ENCODE measurements at places on chromosomes 7 and 10. TPM values are rescaled to one million over a fixed set of nuclear protein-coding genes. Genes with fewer than 3 reads are reported as not detected.

AKR1C4 gene
- total RNA-seq = not detected

- no peak for DNase-seq
These were observed 327 bp upstream of the FIS1 start for GRCh38 chr7:101245147-101245668.

- peak; percentile 15 for DNase-seq
These were observed 190.9 kb downstream of the RNLS start for GRCh38 chr10:88392222-88392621.

DNA sequence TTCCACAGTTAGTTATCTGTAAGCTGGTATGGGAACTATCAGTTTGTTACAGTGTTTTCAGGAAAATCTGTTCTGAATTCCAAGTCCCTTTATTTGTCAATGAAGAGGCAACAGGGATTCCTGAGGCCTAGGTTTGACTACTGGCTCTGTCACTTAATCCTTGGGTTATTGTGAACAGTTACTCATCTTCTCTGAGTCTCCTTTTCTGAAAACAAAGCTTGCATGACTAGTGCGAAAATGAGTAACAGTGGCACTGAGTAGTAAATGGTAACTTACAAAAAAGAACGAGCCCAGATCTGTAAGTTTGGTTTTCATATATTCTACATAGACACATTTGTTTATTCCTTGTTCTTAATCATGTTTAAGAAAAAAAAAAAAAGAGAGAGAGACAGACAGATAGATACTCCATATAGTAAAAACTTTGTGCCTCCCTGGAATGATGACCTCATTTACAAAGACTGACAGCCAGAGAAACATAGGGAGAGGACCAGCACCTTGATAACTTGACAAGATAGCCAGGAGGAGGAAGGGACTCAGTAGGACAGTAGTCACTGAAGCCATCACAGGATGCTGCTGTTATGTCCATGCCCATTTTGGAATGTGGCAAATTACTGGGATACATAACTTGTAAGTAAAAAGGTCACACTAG is 1.9 kb downstream of the MRPS33 start:
- no peak for DNase-seq

DNA sequence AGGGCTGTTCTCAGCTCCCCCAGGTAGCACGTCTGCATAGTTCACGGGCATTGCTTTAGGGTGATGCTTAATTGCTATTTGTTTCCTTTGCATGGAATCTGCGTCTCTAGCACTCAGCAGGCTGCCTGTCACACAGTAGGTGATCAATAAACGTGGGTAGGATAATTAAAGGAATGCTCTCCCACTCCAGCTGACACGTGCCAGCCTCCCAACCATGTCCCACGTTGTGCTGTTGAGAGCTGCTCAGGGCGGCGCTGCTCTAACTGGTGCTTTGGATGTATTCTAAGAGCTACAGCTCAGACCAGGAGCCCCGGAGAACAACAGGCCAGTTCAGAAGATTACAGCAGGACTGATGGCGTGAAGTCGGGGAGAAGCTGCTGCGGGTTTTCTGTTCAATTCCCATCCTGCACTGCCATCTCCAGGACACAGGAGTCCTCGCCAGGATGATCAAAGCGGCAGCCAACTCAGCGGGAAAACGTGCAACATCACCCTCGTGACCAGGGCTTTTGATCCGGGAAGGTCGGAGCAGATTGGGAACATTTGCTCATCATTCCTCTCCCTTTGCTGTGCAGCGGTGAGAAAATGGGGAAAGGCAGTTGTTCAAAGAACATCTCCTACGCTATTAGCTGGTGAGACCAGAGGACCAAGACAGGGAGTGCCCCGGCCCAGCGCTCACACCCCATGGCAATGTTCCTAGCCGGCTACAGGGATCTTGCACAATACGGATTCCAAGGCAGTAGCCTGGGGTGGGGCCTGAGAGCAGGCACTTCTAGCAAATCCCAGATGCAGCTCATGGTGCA is 50.5 kb upstream of the FOXK1 start:
- DNase-seq = peak; percentile 96

- no peak for DNase-seq
These were observed 99.6 kb upstream of the LYZL1 start for GRCh38 chr10:29189256-29189655.

GRCh38 chr7:67753891-67754290 is 757.3 kb downstream of the TYW1 start:
- no peak for DNase-seq

DNA sequence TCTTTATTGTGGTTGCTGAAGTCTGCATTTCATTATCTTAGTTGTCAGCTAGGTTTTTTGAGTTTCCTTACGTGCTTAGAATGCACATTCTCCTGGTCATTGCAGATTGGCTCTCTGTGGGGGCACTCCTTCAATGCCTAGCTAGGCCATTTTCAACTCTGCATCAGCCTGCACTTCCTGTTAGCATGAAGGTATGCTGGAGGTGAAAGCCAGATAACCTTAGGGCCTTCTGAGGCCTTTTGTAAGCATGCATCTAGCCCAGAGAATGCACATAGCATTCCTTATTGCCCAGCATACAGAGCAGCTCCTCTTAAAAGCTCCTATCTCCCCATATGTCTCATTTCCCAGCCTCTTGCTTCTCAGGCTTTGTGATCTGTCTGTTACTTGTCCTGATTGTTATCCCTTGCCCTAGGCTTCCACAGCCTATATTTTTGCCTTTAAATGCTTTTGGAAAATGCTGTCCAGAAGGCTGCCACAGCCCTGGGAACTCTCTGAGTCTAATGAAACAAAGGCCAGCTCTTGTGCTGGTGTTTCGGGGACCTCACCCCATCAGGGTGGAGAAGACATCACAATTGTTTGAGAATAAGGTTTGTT is 108.1 kb upstream of the IGFBP3 start:
- no peak for DNase-seq

DNA sequence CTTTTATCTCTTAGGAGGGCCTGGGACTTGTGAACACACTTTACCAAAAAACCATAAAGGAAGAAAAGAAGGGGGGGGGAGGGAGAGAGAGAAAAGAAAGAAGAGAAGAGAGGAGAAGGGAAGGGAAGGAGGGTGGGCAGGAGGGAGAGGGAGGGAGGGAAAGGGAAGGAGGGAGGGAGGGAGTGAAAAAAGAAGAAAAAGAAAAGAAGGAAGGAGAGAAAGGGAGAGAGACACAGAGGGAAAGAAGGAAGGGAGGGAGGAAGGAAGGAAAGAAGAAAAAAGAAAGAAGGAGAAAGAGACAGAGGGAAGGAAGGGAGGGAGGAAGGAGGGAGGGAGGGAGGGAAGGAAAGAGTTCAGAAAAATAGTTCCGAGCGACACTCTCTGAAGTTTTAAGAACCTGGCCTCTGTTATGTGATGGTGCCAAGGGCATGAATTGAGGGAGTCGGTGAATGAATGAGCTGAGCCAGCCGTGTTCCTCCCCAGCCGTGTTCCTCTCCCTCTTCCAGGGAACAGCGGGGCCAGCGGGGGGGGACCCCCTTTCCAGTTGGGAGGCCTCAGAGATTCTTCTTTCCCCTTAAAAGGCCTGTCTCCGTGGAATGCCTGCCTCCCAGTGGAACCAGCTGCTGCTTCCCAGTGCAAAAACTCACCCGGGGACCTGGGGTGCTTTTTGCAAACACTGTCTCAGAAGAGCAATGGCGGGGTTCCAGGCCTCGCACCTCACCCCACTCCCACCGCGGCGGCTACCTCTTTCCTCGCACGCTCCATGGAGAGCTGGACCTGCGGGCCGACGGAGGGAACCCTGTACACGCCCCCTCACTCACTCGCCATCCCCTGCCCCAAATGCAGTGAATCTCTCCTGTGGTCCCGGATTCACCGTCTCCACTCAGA is 84.1 kb downstream of the FOXL3 start:
- peak; percentile 45 for DNase-seq

GRCh38 chr7:27389496-27389895 is 146.9 kb downstream of the EVX1 start:
- peak; percentile 26 for DNase-seq

DNA sequence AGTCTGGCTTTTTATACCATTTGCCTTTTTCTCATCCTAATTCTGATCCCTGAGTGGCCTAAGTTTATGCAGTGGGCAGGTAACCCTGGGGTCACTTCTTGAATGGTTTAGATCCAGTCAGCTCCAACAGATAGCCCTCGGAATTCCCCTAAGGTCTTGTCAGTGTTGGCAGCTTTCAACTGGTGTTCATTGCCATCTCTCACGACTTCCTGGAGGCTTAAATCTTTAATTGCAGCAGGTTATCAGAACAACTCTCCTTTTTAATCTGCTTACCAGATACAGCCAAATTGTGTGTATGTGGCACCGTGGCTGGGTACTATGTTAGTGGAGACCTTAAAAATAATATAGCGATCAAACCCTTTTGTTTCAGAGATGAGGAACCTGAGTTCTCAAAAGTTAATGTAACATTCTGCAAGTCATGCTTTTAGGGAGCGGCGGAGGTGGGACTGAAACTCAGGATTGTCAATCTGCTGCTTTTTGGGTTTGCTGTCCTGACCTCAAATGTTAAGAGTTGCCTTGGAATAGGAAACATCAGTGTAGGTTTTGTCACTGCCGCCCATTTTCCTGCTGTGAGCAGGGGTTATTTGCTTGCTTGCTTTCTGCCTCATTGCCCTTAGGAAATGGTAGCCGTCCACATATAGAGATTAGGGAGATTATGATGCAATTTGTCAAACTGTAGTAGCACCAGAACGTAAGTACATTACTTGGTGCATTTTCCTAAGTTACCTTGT is 818 bp downstream of the DLD start:
- DNase-seq = no peak

GRCh38 chr7:104264285-104264684 is 56.5 kb upstream of the ORC5 start:
- DNase-seq = no peak

GRCh38 chr7:30984359-30985107 is 20.8 kb downstream of the GHRHR start:
- DNase-seq = peak; percentile 54

Data from umbilical cord (tissue), 2 donors.